OCI-M1 (cell line): ENCODE measurements at places on chromosomes 12 and 14.

DNA sequence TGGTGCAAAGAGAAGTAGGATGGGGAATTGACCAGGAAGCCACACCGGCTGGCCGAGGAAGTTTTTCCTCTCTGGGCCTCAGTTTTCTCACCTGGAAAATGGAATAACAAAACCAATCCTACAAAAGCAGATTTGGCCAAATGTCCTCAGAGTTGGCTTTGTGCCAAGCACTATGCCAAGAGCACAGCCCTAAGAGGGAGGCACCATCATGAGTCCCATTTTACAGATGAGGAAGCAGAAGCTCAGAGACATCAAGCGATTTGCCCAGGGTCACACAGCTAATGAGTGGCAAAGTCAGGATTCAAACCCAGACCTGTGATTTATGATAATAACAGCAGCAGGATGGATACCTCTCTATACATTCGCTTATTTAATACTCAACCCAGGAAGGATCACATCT is 27.3 kb downstream of the RASAL1 start:
- DNase-seq, result no peak

DNA sequence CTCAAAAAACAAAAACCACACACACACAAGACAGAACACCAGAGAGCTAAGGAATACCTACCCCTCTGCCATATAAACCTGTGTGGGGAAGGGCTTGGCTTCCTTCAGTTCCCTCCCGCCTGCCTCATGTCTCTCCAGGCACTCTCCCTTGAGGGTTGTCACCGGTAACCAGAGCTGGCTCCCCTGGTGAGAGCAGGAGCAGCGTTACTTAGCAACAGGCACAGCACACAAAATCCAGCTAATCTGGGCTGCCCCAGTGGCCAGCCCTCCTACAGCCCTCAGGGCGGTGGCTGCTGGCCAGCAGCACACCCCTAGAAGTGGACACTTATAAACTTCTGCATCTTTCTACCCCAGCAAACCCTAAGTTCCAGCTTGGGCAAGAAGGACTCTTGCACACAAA is 21.6 kb upstream of the NR4A1 start:
- DNase-seq, result no peak

DNA sequence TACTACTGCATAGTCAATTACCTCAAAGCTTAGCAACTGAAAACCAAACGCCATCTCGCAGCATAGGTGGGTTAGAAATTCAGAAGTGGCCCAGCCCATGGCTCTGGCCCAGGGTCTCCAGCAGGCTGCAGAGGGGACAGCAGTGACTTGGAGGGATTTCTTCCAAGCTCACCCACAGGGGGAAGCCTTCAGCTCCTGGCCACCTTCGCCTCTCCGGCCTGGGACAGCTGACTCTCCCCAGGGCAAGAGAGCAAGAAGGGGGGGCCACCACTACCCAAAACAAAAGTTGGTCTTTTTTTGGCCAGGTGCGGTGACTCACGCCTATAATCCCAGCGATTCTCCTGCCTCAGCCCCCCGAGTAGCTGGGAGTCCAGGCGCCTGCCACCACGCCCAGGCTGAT is 32.2 kb upstream of the ANKRD9 start:
- no peak for DNase-seq

DNA sequence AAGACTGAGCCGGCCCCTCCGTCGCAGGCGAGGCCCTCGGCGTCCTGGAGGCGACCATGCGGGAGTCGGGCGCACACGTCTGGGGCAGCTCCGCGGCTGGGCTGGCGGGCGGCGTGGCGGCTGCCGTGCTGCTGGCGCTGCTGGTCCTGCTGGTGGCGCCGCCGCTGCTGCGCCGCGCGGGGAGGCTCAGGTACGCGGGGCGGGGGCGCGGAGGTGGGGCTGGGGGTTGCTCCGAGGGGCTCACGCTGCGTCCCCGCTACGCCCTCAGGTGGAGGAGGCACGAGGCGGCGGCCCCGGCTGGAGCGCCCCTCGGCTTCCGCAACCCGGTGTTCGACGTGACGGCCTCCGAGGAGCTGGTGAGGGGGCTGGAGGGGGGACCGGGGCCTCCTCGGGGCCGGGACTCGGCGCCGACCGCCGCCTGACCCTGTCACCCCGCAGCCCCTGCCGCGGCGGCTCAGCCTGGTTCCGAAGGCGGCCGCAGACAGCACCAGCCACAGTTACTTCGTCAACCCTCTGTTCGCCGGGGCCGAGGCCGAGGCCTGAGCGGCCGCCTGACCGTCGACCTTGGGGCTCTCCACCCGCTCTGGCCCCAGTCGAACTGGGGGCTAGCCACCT is 7.8 kb downstream of the AMN start:
- no peak for DNase-seq

DNA sequence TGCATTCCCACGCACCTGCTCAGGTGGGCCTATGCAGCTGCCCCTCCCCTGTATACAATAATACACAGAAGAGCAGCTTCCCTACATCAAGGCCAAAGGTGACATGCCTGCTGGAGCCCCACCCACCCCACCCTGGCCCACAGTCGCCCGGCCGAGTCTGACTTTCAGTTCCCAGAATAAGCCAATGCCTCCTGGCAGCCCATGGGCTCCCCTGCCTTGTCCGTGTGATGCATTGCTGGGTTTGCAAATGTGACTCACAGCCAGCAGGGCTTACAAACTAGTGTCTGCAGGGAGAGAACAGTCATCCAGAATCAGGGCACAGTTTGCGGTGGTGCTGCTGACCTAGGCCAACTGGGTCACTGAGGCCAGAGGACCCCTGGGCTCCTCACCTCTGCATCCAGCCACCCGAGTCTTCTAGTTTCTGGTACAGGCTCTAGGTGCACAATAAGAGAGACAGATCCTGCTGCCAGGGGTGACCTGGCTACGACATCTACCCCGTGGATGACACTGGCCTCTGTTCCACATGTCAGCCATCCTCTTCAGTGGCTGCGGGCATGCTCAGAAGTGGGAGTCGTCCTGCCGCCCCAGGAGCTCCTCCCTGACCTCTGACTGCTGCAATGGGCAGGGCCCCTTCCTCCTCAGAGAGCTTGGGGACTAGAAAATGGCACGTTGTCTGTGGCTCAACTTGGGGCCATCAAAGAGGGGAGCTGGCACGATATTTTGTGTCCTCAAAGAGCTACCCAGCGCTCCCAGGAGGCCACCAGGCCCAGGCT is 84.5 kb downstream of the CHGA start:
- DNase-seq, result no peak

- no peak for DNase-seq
Measured at GRCh38 chr12:132323171-132324010, 6.0 kb downstream of the GALNT9 start.

- peak; percentile 10 for DNase-seq
Measured at GRCh38 chr14:75315144-75315543, 36.5 kb downstream of the FOS start.

DNA sequence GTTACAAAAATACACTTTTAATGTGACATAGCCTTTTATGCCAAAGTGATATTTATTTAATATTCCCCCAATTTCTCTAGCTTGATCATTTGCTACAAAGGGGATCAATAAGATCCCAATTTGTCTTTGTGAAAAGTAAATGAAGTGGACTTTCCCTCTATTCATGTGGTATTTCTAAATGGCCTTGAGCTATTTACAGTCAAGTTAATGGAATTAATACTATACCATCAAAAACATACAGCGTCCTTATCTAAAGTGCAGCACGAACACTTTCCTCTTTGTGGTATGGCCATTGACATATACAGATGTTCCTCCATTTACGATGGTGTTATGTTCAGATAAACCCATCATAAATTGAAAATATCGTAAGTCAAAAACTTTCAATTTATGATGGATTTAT is 23.2 kb downstream of the CFL2 start:
- DNase-seq, result no peak

DNA sequence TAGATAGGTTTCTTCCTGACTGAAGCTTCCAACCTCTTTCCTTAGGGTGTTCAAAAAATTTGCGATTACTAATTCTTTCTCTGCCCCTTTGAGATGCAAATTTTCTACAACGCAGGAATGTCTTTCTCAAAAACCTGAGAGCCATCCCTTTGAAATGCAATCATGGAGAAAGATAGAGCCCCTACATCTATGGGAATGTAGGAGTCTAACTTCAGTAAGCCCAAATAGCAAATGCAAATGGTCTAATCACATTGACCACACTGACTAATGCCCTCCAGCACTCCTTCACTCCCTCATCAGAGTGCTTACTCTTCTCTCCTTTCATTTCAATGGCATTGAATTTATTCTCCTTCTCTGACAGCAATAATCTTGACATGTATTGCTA is 107.1 kb downstream of the SLC6A15 start:
- no peak for DNase-seq

DNA sequence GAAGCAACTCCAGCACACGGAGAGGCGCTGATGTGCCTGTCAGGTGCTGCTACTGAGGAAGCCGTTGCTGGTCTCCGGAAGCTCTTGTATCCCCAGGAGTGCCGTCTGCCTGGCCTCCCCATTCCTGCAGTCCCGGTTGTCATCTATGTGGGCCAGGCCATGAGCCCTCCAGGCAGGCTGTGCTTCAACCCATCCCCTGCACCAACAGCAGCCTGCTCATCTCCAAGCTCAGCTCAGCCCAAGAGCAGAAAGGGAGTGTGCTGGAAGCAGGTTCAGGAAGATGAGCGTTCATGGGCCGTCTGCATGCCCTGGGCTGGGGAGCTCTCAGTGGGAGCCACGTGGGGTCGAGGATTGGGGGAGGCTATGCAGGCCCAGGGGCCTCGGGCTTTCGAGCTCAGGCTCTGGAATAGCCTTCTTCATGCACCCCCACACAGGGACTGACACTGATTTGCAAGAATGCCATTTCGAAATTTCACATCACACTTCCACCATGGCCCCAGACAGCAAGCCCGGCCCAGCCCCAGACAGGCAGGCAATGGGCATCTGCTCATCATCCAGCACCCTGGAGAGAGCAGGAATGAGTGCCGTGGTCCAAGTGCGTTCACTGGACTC is 164.5 kb downstream of the KIF26A start:
- DNase-seq, result no peak

DNA sequence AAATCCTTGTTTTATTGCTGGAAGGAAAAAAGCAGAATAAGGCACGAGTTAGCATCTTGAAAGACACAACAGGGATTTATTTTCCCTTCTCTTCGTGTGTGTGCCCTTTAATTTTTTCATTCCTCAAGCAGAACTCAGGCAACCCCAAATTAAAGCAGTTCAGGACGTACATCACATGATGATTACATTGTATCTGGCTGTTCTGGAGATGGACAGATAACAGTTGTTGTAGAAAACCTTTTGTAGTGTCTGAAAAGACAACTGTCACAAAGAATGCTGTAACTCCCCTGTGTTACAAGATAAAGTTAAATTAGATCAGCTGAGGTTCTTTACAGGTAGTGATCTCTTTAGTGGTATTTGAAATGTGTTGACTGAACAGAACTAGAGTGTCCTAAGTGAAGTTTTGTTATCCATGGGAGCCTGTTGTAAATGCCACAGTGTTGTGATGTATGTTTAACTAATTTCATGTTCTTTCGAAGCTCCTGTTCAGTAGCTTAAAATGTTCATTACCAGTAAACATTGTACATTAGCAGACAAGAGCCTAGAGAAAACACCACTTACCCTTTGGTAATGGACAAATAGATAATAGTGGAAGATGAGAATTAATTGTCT is 58.5 kb downstream of the TMTC2 start:
- peak; percentile 25 for DNase-seq

DNA sequence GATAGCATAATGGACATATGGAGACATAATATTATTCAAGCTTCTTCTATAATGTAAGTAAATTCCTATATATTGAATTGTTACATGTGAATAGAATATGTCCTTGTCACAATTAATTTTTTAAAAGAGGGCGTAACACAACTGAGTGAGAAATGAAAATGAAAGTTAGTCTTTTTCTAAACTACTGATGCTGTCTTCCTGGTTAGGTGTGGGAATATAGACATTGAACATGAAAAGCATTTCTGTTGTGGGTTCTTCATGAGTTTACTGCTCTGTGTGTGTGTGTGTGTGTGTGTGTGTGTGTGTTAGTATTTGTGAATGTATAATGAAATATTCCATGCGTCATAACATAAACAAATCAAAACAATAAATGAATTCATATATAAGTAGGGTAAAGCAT is 40.5 kb upstream of the RTL1 start:
- DNase-seq, result no peak

DNA sequence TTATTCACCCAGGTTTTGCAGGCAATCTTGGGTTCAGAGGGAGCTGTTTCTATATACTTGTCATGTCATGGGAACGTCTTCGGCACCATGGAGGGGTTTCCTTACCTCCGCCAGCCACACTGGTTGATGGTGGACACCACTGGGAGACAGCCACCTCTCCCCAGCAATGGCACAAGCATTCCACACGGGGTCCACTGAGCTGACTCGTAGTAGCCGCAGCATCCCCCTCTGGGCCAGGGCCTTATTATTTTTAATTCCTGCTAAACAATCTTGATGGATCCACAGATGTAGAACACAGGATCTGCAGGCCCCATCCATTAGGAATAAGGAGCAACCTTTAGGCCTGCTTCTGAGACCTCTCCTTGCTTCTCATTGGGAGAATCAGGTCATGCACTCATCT is 132.9 kb downstream of the DICER1 start:
- DNase-seq, result no peak

GRCh38 chr12:131491155-131491554 is 219.7 kb upstream of the SFSWAP start:
- no peak for DNase-seq

DNA sequence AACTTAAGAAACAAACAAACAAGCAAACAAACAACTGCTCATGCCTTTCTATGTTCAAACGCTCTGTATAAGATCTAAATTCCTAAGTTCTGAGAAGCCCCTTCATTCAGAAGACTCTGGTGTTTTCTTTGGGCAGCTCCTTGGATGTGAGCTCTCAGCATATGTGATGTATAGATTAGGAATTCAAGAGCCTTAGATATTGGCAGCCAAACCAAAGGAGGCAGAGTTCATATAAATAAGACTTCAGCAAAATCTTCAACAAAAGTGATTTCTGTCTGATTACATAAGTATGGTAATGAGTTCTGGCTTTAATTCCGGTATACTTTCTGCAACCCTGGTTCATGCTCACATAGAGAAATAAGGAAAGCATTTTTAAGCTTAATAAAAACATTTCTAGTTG is 145.6 kb downstream of the DYRK2 start:
- DNase-seq, result no peak

DNA sequence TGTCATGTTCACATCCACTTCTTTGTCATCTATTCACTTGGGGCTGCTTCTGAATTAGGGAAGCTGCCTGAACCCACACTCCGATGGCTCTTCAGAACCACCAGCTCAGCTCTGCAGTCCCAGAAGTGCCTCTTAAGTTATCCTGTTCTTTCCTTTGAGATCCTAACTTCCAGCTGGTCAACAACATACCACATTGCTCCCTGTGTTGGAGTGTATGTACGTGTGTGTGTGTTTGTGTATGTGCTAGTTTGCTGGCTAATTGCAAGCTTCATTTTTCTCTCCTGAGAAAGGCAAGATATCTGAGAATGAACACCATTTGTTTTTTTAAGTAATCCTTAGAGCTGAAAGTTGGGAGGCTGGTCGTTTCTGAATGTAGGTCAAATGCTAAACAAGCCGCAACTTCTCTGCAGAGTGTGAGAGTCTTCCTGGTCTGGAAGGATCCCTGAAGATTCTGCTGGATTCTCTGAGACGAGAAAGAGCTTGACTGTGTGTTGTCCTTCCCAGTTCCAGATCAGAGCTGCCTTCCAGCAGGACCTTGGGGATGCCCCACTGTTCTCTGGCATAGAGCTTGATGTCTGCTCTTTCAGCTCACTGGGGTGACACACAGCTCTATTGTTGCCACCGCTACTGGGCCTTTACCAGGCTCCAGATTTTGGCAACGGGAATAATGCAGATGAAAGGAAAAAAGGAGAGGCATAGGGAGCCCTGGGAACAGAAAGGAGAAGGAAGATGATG is 839 bp downstream of the GSG1 start:
- DNase-seq, result no peak

GRCh38 chr12:93894391-93895088 is 217.4 kb downstream of the CRADD start:
- no peak for DNase-seq

GRCh38 chr12:119512772-119513497 is 80.6 kb upstream of the TMEM233 start:
- DNase-seq, result peak; percentile 33
